Omental fat pad (tissue), 4 donors: ENCODE measurements at places on chromosomes 11 and 22. TPM values are rescaled to one million over a fixed set of nuclear protein-coding genes. Genes with fewer than 3 reads are reported as not detected.

DNA sequence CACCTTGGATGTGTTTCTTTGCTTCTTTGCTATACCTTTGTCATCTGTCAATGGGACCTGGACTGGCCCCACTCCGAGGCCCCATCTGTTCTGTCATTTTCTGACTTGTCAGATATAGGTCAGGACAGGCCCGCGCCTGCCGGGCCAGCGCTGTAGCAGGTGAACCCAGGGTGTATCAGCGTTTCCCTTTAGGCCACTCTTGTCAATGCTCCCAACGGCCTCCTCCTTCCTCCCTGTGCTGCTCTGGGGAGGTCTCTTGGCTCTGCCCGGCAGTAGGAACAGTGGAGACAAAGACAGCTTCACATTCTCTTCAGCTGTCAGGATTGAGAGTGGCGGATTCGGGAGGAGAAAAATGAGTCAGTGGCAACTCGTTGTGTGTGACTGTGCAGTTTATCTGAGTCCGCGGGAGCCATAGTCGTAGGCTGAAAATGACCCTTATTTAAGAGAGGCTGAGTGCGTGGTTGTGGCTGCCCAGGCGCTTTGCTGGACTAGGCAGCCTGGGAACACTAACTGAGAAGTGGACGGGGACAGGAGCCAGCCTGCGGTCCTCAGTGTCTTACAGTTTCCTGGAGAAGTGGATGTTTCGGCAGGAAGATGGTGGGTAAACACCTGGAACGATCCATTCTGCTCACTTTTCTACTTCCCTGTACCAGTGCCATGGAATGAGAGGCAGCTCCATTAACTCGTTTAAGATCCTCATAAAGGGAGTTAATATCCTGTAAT, 102.3 kb downstream of the PRR5L start:
- no peak for DNase-seq

DNA sequence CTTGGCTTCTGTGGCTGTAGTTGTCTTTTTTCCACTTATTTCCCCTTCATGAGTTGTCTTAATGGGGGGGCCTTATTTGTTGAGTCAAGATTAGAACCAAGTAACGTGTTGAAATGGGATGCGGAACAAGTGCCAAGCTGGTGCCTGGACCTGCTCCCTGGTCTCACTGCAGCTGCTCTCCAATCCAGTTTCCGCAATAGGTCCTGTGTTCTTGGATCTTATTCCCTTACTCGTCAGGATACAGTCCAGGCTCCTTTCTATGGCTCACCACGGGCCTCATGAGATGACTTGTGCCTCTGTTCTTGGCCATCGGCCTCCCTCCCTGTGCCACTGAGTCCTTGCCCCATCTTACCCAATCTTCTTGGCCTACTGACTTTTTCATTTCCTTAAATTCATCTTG, 159.6 kb upstream of the CADM1 start:
- DNase-seq: no peak

Gene TSGA10IP
- total RNA-seq: 0.24 TPM

Gene UCP3
- total RNA-seq: 1.6 TPM

Gene OR5F1
- not detected for total RNA-seq

Gene SCGB2A2
- total RNA-seq: not detected
